ENCODE measurements at places on chromosomes 12 and 14.
A peak's percentile ranks its signal among the peaks of the same experiment; 100 is the strongest.

GRCh38 chr12:131415781-131416180 is 295.1 kb upstream of the SFSWAP start:
- DNase-seq: no peak

DNA sequence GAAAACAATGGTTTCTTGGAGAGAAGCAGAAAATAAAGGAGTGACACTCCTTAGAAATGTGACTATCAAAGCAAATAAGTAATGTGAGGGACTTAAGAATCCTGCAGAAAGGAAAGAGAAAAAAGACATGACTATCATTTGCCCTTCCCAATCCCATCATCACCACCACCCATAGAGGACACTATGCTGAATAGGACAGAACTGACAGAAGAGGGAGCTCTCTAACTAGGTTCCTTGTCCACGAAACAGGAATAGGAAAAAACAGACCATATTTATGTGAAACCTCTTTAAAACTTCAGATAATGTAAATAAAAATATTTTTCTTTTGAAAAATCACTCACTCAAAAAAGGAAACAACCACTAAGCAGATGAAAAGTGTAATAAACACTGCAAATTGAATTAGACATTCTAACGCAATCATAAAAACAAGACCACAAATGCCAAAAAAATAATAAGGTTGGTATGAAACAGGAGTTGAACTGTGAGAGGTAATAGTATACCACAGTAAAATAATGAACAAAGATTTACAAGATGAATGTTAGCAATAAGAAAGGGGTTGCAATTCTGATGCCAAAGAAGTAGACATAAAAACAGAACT is 24.1 kb downstream of the KLRD1 start:
- peak; percentile 63 for DNase-seq

DNA sequence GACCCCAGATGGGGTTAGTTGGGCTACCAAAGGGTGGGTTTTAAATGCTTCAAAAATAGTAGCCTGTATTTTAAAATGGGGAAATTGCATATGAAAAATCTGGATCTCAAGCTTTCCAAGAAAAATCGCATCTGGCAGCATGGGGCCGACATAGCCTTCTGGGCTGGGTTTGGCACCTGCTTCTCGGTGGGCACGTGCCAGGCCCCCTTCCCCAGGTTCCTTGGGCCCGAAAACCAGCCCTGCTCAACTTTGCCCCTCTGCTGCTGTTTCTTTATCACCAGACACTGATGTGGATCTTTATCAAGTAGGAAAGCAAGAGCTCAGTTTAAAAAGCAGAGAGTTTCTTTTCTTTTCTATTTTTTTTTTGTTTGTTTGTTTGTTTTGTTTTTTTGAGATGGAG is 95.1 kb downstream of the DICER1 start:
- DNase-seq: no peak

DNA sequence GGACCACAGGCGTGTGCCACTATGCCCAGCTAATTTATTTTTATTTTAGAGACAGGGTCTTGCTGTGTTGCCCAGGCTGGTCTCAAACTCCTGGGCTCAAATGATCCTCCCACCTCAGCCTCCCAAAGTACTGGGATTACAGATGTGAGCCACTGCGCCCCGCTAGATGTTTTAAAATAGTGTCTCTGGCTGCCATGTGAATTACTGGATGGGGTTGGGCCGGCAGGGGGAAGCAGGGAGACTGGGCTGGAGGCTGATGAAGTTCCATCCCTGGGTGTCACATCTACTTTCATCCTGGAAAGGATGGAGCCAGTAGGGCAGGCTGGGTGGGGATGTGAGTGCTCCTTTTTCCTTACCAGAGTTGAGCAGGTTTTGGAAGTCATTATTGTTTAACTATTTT is 46.1 kb downstream of the DNAH10 start:
- no peak for DNase-seq

Data from CD8-positive, alpha-beta T cell (primary cell).